ENCODE measurements at places on chromosomes 7 and 10.

DNA sequence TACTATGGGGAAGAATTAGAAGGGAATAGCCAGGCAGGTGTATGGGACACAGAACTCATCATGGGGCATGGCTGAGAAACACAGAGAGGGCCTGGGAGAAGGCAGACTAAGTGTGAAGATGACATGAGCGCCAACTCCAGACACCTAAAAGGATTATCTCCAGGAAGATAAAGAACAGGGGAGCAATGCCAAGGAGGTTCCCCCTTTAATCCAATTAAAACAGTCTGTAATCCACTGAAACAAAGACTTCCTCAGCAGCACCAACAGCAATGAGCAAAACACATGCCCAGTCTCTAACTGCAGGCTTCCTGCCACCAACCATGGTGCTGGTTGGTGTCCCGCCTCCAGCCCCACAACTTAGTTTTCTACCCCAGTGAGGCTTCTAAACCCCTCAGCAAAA is 108.9 kb downstream of the GRID1 start:
- DNase-seq, result no peak

- no peak for DNase-seq
Measured at GRCh38 chr7:152076940-152077933, 51.8 kb downstream of the GALNT11 start.

GRCh38 chr10:3566627-3567026 is 218.4 kb downstream of the KLF6 start:
- no peak for DNase-seq

- DNase-seq, result no peak
Measured at GRCh38 chr7:120169996-120170783, 102.8 kb upstream of the KCND2 start.
